ENCODE measurements at places on chromosomes 5 and 9. TPM values are rescaled to one million over a fixed set of nuclear protein-coding genes. Genes with fewer than 3 reads are reported as not detected.

Gene DPYSL3
- 76.5 TPM for polyA plus RNA-seq

Gene GFI1B
- 1.3 TPM for polyA plus RNA-seq

Gene CTSV
- polyA plus RNA-seq, result 3.0 TPM

Gene PCDHA9
- 0.05 TPM for polyA plus RNA-seq

Gene TTF1
- polyA plus RNA-seq, result 18.1 TPM

Gene SRA1
- polyA plus RNA-seq, result 25.1 TPM

Gene CCDC171
- polyA plus RNA-seq, result 8.0 TPM

Gene SDHA
- 89.1 TPM for polyA plus RNA-seq

Gene APBA1
- polyA plus RNA-seq, result 12.7 TPM

Gene TCERG1
- polyA plus RNA-seq, result 101 TPM

Gene TMEM215
- not detected for polyA plus RNA-seq

Gene FBP2
- polyA plus RNA-seq, result 2.9 TPM

Gene PTGDS
- polyA plus RNA-seq, result 66.2 TPM

Gene FBP1
- 23.9 TPM for polyA plus RNA-seq

Gene TRIM36
- 1.1 TPM for polyA plus RNA-seq

Gene CFAP157
- 9.2 TPM for polyA plus RNA-seq

Gene NR5A1
- not detected for polyA plus RNA-seq

Gene SMIM23
- polyA plus RNA-seq, result not detected

Gene UNC5A
- 0.78 TPM for polyA plus RNA-seq

Gene EIF4EBP3
- polyA plus RNA-seq, result 13.7 TPM

Gene RNF14
- polyA plus RNA-seq, result 49.4 TPM

Gene ZFP2
- polyA plus RNA-seq, result 4.6 TPM

Gene ZNF462
- polyA plus RNA-seq, result 28.7 TPM

Gene KCNN2
- polyA plus RNA-seq, result 3.4 TPM

Gene COL15A1
- polyA plus RNA-seq, result 8.1 TPM

Gene CAVIN4
- 2.8 TPM for polyA plus RNA-seq

Gene ZDHHC11B
- polyA plus RNA-seq, result 24.9 TPM

Gene CCL27
- polyA plus RNA-seq, result 1.1 TPM

Gene MLANA
- polyA plus RNA-seq, result 1.3 TPM

Gene SLC46A2
- polyA plus RNA-seq, result 0.33 TPM

Gene CCNO
- polyA plus RNA-seq, result 6.0 TPM

Gene GTF2H2C
- 61.3 TPM for polyA plus RNA-seq

Gene LRRC70
- polyA plus RNA-seq, result 8.2 TPM

Gene PELO
- polyA plus RNA-seq, result 23.5 TPM

Gene HRCT1
- polyA plus RNA-seq, result 0.87 TPM

Gene AMBP
- 2.4 TPM for polyA plus RNA-seq

Gene GADD45G
- 3.2 TPM for polyA plus RNA-seq

Gene DMRT2
- polyA plus RNA-seq, result not detected

Gene GRIN1
- 0.49 TPM for polyA plus RNA-seq

Gene GARNL3
- polyA plus RNA-seq, result 28.3 TPM

Gene PTGES
- 6.6 TPM for polyA plus RNA-seq

Gene ZNF367
- 10.6 TPM for polyA plus RNA-seq

Gene ZFP37
- polyA plus RNA-seq, result 10.5 TPM

Gene TPD52L3
- not detected for polyA plus RNA-seq

Gene DMRT3
- not detected for polyA plus RNA-seq

Gene SYK
- polyA plus RNA-seq, result 19.1 TPM

Gene CDC20B
- polyA plus RNA-seq, result 23.4 TPM

Gene SPATA31D4
- polyA plus RNA-seq, result not detected

All from right lung (tissue), 10 donors.